ENCODE measurements at places on chromosomes 16 and 17.

DNA sequence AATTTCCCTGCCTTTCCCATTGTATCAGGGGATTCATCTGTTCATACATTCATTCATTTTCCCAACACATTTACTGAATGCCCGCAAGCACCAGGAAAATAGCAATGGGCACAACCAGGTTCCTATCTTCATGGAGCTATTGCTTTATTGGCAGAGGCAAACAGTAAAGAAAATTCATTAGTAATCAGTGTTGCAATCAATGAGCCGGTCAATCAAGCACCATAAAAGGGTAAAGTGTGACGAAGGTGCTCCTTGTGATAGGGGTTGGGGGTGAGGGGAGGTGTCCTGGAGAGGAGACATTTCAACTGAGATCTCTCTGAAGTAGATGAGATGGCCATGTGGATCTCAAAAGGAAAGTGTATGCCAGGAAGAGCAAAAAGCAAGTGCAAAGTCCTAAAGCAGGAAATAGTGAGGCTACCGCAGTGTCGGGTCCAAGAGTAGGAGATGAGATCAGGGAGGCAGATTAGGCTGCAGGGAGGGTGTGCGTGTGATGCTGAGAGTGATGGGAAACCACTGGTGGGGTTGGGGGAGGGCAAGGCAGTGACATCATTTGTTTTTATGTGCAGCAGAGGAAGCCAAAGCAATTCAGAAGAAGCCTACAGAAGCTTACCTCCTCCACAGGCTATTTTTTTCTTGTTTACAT is 28.4 kb downstream of the CDH13 start:
- DNase-seq: peak; percentile 88

DNA sequence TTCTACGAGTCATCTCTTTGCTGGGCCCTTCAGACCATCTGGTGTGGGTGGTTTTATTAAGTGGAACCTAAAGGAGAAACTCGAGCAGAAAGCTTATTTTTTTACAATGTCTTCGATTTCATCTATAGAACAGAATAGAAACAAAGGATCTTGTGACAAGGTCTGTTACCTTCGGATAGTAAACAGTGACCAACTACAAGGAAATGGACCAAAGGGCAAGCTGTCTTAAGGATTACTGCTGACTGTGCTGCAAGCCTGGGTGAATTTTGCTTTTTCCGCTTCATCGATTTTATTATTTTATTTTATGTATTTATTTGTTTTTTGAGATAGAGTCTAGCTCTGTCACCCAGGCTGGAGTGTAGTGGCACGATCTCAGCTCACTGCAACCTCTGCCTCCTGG is 348.9 kb upstream of the ERCC4 start:
- DNase-seq: no peak

- no peak for DNase-seq
Observed at GRCh38 chr17:65547253-65547670, 14.2 kb downstream of the AXIN2 start.

- DNase-seq: no peak
Observed at GRCh38 chr17:19410091-19410490, 941 bp upstream of the RNF112 start.

- peak; percentile 34 for DNase-seq
Observed at GRCh38 chr17:80781211-80781610, 210.4 kb upstream of the CHMP6 start.

GRCh38 chr17:43003542-43004172 is 2.9 kb upstream of the IFI35 start:
- DNase-seq: no peak

DNA sequence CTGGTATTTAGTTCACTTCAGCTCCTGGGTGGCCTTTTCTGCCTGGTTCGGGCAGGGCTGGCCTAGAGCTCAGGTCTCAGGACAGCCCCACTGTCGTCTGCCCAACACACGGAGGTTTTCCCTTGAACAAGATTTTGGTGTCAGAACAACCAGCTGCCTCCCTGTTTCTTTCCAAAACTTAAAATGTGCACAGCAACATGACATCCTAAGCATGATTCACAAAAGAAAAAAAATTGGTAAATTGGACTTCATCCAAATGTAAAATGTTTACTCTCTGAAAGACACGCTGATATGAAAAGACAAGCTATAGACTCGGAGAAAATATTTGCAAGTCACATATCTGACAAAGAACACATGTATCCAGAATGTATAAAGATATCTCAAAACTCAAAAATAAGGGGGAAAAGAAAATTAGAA is 197.8 kb upstream of the CHMP6 start:
- no peak for DNase-seq

DNA sequence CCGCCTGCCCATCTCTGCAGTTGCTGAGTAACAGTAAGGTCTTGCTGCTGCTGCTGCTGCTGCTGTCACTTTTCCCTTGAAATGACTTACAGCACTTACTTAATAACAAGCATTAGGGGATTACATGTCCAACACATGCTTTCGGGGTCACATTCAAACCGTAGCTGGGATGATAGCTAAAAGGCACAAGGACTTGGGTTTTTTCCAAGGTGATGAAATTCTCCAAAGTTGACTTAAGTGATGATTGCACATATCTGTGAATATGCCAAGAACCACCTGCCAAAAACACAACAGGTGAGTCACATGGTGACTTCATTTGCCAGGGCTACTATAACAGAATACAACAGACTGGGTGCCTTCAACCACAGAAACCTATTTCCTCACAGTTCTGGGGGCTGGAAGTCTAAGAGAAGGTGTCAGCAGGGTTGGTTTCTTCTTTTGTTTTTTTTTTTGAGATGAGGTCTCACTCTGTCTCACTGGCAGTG is 121.9 kb upstream of the TNRC6C start:
- peak; percentile 69 for DNase-seq

GRCh38 chr17:66910651-66911285 is 53.7 kb upstream of the CACNG4 start:
- no peak for DNase-seq

- no peak for DNase-seq
Observed at GRCh38 chr16:3059723-3060242, 5.7 kb upstream of the IL32 start.

GRCh38 chr16:1610071-1610898 is 1.6 kb downstream of the IFT140 start:
- peak; percentile 93 for DNase-seq

GRCh38 chr17:6545291-6545690 is 11.1 kb downstream of the PITPNM3 start:
- no peak for DNase-seq

GRCh38 chr16:47197536-47198179 is 53.9 kb upstream of the NETO2 start:
- no peak for DNase-seq

- DNase-seq: no peak
Observed at GRCh38 chr16:52090080-52090479, 456.9 kb downstream of the TOX3 start.

GRCh38 chr17:82489117-82489516 is 30.4 kb upstream of the FOXK2 start:
- no peak for DNase-seq

DNA sequence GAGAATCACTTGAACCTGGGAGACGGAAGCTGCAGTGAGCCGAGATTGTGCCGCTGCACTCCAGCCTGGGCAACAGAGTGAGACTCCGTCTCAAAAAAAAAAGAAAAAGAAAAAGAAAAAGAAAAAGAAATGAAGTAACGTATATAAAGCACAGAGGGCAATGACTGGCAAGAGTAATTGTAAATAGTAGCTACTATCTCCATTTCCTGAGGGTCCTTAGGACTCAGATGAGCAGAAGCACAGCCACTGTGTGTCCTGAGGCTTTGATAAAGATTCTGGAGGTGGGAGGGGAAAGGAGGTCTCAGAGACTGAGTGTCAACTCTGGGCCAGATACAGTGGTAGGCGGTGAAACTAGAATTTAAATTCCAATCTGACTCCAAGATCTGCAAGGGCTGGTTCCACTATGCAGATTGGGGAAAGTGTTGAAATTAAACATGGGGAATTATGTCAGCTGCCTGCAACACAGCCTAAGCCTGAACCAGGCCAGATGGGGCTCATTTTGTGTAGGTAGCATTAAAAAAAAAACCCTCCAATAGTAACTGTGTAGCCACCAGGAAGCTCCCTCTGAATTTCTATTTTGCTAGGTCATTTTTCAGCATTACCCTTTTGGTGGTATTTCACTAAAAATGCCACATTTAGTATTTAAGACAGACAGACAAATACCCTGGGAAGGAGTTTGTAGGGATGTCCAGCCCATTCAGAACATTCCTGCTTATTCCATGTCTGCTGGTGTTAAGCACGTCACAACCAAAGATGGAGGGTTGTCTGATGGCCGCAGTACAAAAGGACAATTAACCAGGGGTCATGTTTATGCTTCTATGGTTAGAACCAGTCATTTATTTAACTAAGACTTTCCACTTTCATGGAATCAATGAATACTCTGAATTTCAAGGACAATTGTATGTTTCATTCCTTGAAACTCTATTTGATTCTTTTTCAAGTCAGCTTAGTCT is 46.1 kb downstream of the TBX4 start:
- no peak for DNase-seq

Measured in activated CD4-positive, alpha-beta memory T cell treated with anti-CD3 and anti-CD28 coated beads for 36 hours (primary cell).